ENCODE measurements at places on chromosomes 7 and 10.

GRCh38 chr7:23715099-23715498 is 5.1 kb downstream of the STK31 start:
- no peak for DNase-seq

- no peak for DNase-seq
Measured at GRCh38 chr10:47058032-47058702, 146.9 kb downstream of the PTPN20 start.

GRCh38 chr10:91632671-91633550 is at the start of gene PPP1R3C:
PPP1R3C (minus strand) TSS chr10:91633071; CDS start chr10:91632969, 102 bp downstream.
- DNase-seq: peak; percentile 64

DNA sequence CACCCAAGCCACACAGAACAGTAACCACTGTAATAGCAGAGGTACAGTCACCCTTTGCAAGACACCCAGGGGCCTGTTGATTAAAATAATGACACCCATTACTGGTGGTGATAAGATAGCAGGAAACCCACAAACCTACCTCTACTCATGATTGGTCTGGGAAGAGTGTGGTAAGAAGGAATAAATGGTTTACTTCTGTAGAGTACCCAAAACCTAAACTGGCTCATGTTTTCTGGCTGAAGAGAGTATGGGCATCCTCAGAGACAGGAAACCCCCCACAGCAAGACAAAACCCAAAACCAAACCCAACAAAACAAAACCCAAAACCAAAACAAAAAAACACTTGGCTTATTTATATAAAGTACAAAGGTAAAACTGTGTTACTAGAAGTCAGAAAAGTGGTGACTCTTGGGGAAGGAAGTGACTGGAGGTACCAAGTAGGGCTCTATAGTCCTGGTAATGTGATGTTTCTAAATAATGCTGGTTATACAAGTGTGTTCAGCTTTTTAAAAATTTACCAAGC is 15.5 kb upstream of the DNAJB12 start:
- DNase-seq: no peak

DNA sequence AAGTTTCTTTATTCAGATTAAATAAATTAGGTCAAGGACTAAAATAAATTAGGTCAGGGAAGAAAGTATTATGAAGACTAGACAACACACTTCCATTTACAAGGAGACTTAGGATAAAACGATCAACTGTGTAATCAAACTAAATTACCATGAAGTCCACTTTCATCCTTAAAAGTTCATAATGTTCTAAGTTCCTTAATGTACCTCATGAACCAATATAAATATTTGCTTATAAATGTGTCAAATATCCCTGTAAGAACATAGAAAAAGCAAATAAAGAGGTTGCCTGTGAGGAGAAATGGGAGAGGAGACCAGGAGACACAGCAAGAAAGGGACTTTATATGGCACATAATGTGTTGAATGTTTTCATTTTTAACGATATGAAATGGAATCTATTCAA is 345.6 kb downstream of the PARD3 start:
- no peak for DNase-seq

DNA sequence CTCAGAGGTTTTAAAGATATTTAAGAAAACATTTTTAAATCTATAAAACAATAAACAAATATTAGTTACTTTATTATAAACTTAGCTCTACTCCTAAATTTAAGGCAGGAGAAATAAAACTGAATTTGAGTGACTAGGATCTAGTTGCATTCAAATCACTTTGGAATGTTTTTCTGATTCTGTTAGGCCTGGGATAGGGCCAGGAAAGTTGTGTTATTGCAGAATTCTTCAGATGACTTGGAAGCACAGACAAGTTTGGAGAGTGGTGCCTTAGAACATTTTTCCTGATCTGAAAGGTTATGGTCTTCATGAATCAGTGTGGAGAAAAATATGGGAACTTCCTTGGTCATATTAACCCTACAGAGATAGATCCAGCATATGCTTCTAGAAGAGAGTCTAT is 15.6 kb upstream of the SLC25A13 start:
- DNase-seq: no peak

DNA sequence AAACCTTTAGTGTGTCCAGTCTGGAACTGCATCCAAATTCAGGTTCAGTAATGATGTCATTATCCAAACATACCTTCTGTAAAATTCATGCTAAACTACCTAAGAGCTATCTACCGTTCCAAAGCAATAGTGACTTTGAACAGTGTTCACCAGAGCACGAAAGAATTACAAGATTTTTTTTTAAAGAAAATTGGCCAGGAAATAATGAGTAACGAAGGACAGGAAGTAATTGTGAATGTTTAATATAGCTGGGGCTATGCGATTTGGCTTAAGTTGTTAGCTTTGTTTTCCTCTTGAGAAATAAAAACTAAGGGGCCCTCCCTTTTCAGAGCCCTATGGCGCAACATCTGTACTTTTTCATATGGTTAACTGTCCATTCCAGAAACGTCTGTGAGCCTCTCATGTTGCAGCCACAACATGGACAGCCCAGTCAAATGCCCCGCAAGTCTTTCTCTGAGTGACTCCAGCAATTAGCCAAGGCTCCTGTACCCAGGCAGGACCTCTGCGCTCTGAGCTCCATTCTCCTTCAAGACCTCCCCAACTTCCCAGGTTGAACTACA is 694 bp upstream of the FAS start:
- no peak for DNase-seq

GRCh38 chr7:65746398-65746669 is 126.5 kb upstream of the VKORC1L1 start:
- DNase-seq: no peak

GRCh38 chr7:17580856-17581255 is 282.4 kb downstream of the AHR start:
- DNase-seq: no peak

GRCh38 chr10:127442220-127442525 is 106.9 kb upstream of the NPS start:
- DNase-seq: no peak

- DNase-seq: no peak
Measured at GRCh38 chr10:29491918-29492317, 142.9 kb downstream of the SVIL start.

- no peak for DNase-seq
Measured at GRCh38 chr7:48595756-48596155, 328.6 kb upstream of the CDC14C start.

GRCh38 chr10:18759575-18759974 is 100.3 kb downstream of the ARL5B start:
- DNase-seq: no peak

DNA sequence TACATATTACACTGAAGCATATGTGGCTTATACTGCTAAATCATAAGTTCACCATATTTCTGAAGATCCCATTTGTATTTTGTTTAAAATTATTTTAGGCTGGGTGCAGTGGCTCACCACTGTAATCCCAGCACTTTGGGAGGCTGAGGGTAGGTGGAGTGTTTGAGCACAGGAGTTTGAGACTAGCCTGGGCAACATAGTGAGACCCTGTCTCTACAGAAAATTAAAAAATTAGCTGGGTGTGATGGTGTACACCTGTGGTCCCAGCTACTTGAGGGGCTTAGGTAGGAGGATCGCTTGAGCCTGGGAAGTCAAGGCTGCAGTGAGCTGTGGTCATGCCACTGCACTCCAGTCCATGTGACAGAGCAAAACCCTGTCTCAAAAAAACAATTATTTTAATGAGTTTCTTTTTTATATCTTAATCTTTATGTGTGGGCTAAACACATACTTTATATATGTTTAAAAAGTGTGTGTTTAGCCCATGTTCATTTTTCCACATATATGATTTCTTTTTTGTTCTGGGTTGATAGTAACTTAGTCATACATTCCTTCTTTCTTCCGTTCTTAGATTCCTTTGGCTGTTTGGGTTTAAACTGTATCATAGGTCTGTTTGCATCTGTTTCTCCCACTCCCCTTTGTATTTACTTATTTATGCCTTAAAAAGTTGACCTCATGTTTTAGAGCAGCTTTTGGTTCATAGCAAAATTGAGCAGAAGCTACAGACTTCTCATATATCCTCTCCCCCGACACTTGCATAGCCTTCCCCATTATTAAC is 33.5 kb downstream of the RSBN1L start:
- DNase-seq: no peak

DNA sequence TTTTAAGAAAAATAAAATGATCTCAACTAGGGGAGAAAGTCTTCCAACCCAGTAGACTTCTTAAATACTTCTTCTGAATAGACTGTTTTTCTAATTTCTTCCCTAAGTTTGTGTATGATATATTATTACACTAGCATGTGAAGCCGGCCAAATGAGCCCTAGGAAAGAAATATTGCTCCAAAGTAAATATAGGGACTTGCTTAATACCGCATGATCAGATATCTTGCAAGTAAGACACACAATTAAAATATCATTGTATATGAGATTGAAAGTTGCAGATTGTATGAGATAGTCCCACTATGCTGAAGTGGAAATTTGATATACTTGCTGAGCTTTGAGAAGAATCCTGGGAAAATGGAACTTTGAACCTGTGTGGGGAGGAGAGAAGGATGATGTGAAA is 225.7 kb downstream of the BAMBI start:
- no peak for DNase-seq

- no peak for DNase-seq
Measured at GRCh38 chr7:102320181-102320580, 33.5 kb downstream of the SH2B2 start.

- DNase-seq: no peak
Measured at GRCh38 chr10:4333459-4333894, 492.5 kb upstream of the AKR1E2 start.

GRCh38 chr10:132910901-132911785 is 31.2 kb downstream of the CFAP46 start:
- no peak for DNase-seq

DNA sequence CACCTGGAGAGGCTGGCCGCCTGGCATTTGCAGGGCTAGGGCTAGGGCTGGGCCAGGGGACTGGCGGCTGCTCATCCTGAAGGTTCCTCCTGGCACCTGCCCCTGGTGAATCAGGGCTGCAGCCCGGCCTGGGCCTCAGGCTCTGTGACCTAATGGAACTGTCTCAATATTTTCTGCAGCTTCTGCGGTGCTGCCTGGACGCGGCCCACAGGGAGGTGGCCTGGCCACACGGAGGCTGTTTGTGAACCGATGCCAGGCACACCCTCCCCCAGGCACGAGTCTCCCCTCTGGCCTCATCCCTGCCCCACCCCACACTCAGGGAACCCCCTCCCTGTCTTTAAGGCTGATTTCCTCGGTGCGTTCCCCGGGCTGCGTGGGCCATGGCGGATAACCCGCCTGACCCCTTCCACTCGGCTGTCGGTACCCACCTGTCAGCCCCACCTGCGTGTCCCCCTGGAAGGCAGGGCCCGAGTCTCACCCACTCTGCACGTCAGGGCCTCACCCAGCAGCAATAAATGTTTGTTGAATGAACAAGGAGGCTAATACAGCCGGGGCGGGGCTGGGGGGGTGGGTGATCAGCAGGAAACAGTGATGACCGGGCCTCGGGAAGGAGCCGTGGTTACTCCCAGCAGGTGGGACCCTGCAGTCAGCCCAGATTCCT is 54.5 kb upstream of the DNAJB6 start:
- DNase-seq: no peak

DNA sequence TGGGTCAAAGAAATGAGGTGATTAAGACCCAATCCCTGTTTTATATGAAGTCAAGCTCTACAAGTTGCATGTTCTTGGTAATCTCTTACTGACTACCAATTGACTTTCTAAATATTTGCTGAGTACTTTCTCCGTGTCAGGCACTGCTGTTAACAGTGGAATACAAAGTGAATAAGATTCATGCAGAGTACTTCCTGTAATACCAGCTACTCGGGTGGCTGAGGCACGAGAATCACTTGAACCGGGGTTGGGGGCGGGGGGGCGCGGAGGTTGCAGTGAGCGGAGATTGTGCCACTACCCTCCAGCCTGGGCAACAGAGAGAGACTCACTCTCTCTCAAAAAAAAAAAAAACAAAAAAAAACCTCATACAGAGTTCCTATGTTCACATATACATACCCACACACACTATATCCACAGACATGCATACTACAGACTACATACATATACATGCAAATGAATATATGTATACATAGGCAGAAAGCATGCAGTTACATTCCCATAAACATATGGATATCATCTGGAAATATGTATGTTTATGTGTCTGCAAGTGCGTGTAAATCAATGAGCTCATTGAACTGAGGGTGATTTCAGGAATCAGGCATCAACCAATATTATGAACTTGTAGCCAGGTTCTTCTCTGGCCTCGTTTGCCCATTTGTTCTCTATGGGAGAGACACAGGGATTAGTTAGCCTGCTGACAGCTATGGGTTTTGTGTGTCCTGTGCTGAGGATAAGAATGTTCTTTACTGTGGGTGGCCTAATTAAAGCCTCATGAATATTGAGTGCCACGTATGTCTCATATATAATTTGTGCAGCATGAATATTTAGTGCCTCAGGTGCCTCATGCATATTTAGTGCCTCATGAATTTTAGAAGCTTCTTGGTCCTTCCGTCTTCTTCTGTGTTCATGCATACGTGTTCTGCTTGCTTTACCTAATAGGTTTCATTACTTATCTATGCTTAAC is 73.9 kb downstream of the BICC1 start:
- no peak for DNase-seq

DNA sequence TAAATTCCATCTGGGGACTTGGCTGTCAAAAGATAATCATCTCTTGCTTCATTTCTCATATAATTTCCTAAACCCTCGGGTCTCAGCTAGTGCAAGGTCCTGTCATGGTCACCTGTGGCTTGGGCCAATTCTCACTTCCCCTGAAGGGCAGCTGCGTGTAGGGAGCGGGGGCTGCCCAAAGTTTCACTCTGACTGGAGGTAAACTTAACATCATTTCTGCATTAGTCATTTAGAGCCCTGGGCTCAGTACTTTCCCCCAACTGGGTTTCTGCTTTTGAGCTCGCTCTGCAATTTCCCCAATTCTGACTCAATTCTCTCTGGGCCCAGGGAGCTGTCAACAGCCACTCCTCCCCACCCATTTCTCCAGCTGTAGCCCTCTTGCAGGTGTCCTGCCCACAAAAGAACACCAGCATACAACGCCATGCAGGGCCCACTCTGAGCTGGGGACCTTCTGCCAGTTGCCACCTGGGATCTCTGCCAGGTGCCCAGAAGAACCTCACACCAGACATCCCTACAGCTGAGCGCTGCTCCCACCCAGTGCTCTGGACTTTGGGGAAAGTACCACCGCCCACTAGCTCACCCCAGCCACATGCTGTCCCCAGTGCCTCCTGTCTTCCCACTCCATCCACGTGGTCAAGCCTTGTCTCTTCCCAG is 37.9 kb downstream of the VOPP1 start:
- no peak for DNase-seq

- no peak for DNase-seq
Measured at GRCh38 chr10:109721453-109722064, 201.8 kb downstream of the XPNPEP1 start.

GRCh38 chr7:44261240-44261639 is 60.5 kb downstream of the YKT6 start:
- peak; percentile 24 for DNase-seq

GRCh38 chr7:65554-65953 is 126.8 kb upstream of the FAM20C start:
- no peak for DNase-seq
